Stimulated activated CD4-positive, alpha-beta T cell treated with anti-CD3 and anti-CD28 coated beads, Interleukin-15, amount 100 ng/mL, for 24 hours (primary cell): ENCODE measurements at places on chromosomes 3 and 15.

DNA sequence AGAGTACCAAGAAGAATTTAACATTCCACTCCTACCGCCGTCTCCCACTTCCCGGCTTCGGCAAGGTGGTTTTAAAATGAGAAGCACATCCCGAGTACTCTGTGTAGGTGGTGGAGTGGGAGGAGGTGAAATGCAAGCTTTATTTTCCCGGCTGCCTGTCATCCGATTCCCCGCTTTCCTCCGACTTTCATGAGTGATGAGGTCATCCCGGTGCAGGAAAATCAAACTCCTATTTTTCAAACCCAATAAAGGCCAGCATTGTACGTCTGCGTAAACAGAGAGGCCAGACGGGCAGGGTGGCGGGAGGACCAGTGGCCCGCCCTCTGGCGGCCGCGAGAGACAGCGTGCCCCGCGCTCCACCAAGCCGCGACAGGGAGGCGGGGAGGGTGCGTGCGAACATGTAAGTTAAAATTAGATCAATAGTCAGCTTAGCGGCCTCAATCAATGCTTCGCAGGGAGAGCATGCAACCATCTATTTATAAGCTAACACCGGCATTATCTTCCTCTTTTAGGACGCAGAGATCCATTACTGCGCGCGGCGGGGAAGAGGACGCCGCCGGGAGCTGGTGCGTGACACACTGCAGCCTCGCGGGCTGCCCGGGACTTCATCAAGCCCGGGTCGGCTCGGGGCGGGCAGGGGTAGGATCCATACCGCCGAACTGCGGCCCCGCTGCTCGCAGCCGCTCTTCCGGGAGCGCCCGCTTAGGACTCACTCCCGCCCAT, 163.3 kb downstream of the CD47 start:
- DNase-seq = peak; percentile 81

DNA sequence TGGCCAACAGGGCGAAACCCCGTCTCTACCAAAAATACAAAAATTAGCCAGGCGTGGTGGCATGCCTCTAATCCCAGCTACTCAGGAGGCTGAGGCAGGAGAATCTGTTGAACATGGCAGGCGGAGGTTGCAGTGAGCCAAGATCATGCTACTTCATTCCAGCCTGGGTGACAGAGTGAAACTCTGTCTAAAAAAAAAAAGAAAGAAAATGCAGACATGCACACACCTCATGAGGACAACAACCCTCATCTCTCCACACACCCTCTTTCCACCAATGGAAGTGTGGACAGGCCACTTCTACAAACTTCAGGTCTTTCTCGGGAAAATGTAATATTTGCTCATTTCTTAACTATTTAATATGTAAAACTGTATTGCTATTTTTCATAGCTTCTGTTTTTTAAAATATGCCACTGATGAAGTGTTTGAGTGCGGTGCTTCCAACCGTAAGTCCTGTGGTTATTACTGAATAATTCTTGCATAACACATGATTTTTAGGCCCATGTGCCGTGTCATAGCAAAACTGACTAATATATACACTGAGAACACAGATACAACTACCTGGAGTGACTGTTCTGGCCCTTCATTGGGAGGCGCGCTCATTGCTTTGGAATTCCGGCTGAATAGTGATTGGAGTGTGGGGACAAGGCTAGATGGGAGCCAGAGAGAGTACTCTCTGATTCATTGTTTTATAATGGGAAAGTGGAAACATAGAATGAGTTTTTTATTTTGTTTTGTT, 23.1 kb downstream of the LRRC31 start:
- DNase-seq = no peak

- no peak for DNase-seq
Observed at GRCh38 chr3:129352650-129353588, 74.2 kb downstream of the HMCES start.

GRCh38 chr15:67066959-67067853, 1.8 kb downstream of the SMAD3 start:
- no peak for DNase-seq

GRCh38 chr3:132623646-132624045, 26.6 kb downstream of the ACKR4 start:
- no peak for DNase-seq

DNA sequence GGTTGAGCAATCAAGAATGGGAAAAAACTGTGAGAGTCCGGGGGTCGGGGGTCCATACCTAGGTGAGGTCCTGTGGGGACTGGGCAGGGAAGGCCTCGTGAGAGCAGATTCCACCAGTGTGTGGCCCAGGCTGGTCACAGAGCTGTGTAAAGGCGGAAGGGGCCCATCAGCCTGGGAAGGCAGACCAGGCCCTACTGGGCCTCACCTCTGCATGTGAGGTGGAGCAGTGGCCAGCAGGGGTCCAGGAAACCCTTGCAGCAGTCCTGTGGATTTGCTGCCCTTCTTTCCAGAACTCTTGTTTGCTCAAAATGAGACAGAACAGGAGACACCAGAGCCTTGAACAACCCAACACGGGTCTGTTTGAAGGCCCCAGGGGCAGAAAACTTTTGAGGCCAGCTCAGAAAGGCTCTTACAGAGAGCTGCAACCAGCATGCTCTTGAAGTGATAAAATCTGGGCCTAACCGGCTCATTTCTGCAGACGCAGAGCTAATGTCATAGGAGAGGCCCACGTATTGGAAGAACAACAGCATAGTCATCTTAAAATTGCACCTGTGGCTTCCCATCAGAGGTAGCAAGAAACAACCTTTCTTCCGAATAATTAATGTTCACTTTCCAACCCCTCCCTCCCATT, 30.3 kb upstream of the HHATL start:
- DNase-seq = no peak

DNA sequence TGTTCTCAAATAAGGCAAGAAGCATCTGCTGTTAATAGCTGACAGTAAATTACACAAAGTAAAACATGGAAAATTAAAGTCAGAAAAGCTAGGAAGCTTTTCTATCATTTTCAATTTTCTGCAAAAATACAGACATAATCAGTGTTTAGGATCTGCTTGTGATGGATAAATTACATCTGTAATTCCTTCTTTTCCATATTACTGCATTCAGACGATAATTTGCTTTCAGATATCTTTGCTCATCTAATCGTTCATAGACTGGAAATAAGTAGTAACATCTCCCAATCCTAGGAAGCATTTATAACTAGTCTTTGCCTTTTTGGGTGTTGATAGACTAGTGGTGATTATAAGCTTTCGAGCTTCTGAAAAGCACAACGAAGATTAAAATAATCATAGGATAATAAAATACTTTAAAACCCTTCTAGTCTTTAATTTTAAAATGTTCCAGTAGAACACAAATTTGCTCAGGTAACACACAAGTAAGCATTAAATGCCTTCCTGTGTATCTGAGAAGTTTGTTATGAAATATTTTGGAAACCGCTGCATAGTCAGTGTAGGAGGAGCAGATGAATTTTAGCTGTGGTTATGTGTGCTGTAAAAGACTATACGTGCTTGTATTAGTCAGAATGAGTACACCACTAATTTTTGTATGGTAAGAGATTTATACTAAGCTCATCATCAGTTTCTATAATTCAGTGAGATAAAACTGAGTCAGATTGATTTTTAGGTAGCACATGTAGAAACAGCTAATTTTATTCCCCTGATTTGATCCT, 41.0 kb downstream of the MBNL1 start:
- no peak for DNase-seq

GRCh38 chr3:117709108-117709507, 999.5 kb downstream of the TUSC7 start:
- DNase-seq = no peak

GRCh38 chr3:167051421-167051820, 328.7 kb downstream of the ZBBX start:
- no peak for DNase-seq

- DNase-seq = no peak
Observed at GRCh38 chr3:169298247-169298992, 365.1 kb downstream of the MECOM start.

- DNase-seq = no peak
Observed at GRCh38 chr15:77185242-77185785, 114.4 kb upstream of the TSPAN3 start.

DNA sequence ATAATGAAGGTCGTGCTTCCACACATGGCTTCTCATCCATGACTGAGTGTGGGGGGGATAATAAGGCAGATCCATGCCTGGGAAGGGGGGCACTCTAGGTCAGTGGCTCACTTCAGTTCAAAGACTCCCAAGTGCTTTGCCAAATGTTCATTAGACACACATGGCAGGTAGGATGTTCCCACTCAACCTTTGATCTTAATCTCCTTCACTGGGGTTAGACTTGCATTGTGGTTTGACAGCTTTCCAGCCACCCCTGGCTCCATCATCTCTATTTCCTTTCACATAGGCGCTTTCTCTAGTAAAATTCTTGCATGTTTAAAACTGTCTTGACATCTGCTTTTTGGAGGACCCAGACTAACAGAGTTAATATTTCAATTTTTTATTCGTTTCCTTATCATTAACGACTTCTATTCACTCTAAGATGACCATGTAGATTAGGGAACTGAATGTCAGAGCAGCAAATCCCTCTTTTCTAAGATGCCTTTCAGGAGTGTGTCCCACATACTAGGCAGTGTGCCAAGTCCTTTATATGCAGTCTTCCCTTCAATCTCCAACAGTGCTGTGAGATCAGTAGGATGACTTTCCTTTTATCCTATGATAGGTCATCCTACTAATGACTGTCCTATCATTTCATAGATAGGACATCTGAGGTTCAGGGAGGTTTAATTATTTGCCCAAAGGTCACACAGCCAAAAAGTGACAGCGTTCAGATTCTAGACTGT, 57.9 kb downstream of the BTD start:
- no peak for DNase-seq

DNA sequence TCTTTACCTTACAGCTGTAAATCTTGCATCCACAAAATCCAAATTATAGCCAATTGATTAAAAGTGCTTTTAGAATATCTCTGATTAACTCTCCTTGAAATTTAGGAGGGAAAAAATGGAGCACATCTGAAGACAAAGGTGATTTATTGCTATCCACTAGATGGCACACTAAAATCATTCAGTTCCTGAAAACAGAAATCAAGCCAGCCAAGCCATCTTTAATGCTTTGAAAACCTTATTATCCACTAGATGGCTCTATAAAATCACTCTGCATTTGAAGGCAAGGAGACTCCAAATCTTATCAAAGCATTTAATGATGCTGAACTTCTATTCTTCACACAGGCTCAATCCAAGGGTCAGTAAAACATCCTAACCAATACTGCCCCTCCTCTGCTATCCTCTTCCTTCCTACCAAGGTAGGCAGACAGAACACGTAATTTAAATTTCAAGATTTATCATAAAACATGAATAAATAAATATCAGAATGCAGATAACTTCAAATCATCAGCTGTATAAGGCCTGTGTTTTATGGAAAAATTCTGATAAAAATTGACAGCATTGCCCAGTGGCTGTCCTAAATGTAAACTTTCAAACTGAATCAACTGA, 48.4 kb downstream of the GOLIM4 start:
- no peak for DNase-seq

- no peak for DNase-seq
Observed at GRCh38 chr3:119401503-119402440, 61.6 kb downstream of the TMEM39A start.

DNA sequence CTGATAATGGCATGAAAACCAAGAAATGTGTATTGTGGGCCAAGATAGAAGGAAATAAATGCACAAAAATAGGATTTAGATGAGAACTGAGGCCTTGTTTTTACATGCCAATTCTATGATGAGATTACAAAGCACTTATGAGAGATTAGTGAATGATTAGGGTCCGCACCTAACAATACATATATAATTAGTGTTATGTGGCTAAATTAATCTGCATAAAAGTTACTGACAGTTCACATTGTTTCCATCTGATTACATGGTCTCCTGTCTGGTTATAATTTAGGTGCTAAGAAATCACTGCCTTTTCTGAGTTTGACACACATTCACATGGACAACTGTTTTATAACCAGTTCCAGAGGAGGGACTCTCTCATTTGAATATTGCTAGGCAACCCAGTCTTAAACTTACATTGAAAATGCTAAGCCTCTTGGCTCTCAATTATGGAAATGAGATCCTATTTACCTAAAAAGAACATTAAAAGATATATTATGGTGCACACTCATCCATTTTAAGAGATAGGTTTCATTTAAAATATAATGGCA, 117.0 kb upstream of the ARL6 start:
- DNase-seq = no peak

GRCh38 chr3:71255498-71255897, 328.0 kb downstream of the FOXP1 start:
- DNase-seq = no peak
